Endothelial cell of umbilical vein (primary cell): ENCODE measurements at places on chromosomes 7 and 10. TPM values are rescaled to one million over a fixed set of nuclear protein-coding genes. Genes with fewer than 3 reads are reported as not detected.

Gene SPDYE11
- not detected in 2 replicates for polyA plus RNA-seq

Gene CYP2C19
- polyA plus RNA-seq: not detected in 2 replicates

Gene FGFR2
- 0.06 TPM in 1 of 2 replicates, not detected in the other for polyA plus RNA-seq

Gene TEX47
- not detected in 2 replicates for polyA plus RNA-seq

Gene PGAM2
- 0.11 and 0.19 TPM in 2 replicates for polyA plus RNA-seq

Gene OLAH
- polyA plus RNA-seq: 0.13 and 0.26 TPM in 2 replicates

Gene MSRB2
- 19.6 and 20.6 TPM in 2 replicates for polyA plus RNA-seq

Gene SLC13A4
- not detected in 2 replicates for polyA plus RNA-seq

Gene CLCN1
- polyA plus RNA-seq: not detected in 2 replicates

Gene ARMS2
- not detected in 2 replicates for polyA plus RNA-seq

Gene SVIL
- 11.5 and 22.6 TPM in 2 replicates for polyA plus RNA-seq

Gene ZC3HAV1L
- 15.9 TPM in 2 replicates for polyA plus RNA-seq

Gene ITPRIP
- 27.5 and 33.2 TPM in 2 replicates for polyA plus RNA-seq

Gene NKX1-2
- polyA plus RNA-seq: not detected in 2 replicates

Gene GAD2
- polyA plus RNA-seq: not detected in 2 replicates

Gene HOXA10
- polyA plus RNA-seq: 23.7 and 30.3 TPM in 2 replicates

Gene LLCFC1
- polyA plus RNA-seq: not detected in 2 replicates

Gene FLNC
- 19.5 and 20.1 TPM in 2 replicates for polyA plus RNA-seq

Gene LOXL4
- 1.8 and 1.9 TPM in 2 replicates for polyA plus RNA-seq

Gene KLF14
- polyA plus RNA-seq: 0.01 TPM in 1 of 2 replicates, not detected in the other

Gene PDZD8
- polyA plus RNA-seq: 3.8 and 5.9 TPM in 2 replicates
